ENCODE measurements at places on chromosomes 2 and 18.

- no peak for DNase-seq
Measured at GRCh38 chr18:31791817-31792579, 31.3 kb upstream of the SLC25A52 start.

GRCh38 chr2:202101026-202101579, 28.0 kb downstream of the KIAA2012 start:
- DNase-seq: peak; percentile 60

DNA sequence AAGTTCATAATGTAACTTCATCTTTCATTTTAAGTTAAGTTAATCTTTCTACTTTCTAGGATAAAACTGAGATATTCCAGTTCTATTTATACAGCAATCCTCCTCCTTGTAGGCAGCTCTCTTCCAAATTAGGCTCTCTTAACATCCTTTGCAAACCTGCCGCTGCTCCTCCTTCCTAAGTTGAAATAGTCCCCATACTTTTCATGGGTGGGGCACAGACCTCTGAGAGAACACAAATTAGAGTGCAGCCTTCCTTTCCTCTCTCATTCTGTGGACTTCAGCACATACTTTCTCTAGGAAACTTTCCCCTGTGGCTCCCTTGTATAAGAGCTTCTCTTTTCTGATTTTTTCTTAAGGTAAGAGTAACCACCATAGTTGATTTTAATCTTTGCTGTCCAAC, 28.3 kb downstream of the TWSG1 start:
- no peak for DNase-seq

GRCh38 chr2:168529900-168530561, 74.0 kb downstream of the CERS6 start:
- DNase-seq: no peak

- DNase-seq: no peak
Measured at GRCh38 chr2:237236188-237236587, 150.5 kb downstream of the COPS8 start.
